ENCODE measurements at places on chromosomes 5 and 9. TPM values are rescaled to one million over a fixed set of nuclear protein-coding genes. Genes with fewer than 3 reads are reported as not detected.

Gene KIF12
- 6.2 TPM for total RNA-seq

Gene PTGS1
- total RNA-seq, result 18.6 TPM

Gene RACK1
- 2,722 TPM for total RNA-seq

Gene IFNK
- total RNA-seq, result 4.3 TPM

Gene SLC23A1
- total RNA-seq, result not detected

Gene NR6A1
- total RNA-seq, result 0.47 TPM

Gene ABO
- total RNA-seq, result not detected

Gene OR13C4
- not detected for total RNA-seq

Gene PRELID2
- total RNA-seq, result 6.6 TPM
